Activated T-helper 1 cell treated with anti-CD3 and anti-CD28 coated beads, Interleukin-2, amount 50 U/mL, for 16 hours (primary cell): ENCODE measurements at places on chromosomes 7 and 10.

- no peak for DNase-seq
Observed at GRCh38 chr7:38327637-38328036, 54.2 kb upstream of the TARP start.

DNA sequence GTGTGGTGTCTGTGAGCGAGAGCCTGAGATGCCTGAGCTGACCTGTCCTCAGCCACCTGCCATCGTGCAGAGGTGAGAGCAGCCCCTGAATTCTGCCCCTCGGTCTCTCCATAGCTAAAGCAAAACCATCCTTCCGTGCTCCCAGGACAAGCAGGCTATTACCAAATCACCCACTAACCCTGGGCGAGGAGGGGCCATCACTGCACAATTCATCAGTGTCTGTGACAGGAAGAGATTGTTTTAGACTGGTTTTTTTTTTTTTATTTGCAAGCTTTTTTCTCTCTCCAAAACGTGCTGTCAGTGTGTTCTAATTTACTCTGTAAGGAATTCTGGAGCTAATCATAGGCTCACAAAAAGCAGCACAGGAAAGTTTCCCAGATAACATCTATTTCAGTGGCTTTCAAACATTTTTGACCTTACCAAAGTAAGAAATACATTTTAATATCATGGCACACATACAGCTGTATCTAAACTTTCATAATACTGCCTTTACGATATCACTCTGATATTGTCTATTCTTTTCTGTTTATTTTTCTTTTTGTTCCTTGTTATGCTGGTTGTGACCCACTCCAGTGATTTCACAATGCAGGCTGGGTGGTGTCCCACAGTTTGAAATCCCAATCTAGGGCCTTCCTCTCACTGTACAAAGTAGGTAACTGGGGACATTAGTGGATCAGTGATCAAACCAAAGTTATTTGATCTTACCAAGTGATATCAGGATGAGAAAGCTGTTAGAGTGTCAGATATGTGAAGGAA, 62.8 kb downstream of the EGFR start:
- no peak for DNase-seq

DNA sequence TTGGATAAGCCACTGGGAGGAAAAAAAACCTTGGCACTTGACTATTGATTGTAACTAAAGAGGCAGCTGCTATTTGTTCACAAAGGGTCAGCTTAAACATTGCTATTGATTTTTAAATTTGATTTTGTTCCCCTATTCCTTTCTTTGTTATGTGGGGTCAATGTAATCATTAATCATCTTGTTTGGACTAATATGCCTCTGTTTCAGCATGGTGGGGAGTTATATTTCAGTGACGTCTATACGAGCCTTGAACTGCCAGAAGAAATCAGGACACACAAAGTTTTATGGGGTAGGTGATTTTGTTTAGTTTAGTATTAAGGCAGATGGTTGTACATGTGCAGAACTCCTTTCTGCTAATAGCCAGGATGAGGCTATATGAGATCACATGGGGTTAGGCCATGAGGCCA, 7.5 kb downstream of the AS3MT start:
- no peak for DNase-seq

- peak; percentile 84 for DNase-seq
Observed at GRCh38 chr10:119872860-119873681, 428 bp upstream of the MCMBP start.

GRCh38 chr7:130956417-130957136, 222.6 kb upstream of the KLF14 start:
- no peak for DNase-seq

- no peak for DNase-seq
Observed at GRCh38 chr7:20214921-20215669, 2.1 kb downstream of the MACC1 start.

GRCh38 chr7:128827248-128827958, 2.8 kb upstream of the FLNC start:
- DNase-seq, result no peak

DNA sequence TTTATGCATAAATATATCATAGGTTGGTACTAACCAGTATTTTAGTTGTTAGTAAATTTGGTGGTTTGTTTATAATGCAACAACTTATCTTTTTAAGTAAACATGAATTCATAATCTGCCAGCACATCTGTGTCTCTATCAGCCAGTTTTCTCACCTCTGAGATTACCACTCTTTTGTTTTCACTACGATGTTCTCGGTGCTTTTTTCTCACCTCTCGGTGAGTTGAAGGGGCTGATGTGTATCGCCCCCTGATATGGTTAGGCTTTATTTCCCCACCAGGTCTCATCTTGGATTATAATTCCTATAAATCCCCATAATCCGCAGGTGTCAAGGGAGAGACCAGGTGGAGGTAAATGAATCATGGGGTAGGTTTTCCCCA, 114.1 kb downstream of the CAMK1D start:
- no peak for DNase-seq

DNA sequence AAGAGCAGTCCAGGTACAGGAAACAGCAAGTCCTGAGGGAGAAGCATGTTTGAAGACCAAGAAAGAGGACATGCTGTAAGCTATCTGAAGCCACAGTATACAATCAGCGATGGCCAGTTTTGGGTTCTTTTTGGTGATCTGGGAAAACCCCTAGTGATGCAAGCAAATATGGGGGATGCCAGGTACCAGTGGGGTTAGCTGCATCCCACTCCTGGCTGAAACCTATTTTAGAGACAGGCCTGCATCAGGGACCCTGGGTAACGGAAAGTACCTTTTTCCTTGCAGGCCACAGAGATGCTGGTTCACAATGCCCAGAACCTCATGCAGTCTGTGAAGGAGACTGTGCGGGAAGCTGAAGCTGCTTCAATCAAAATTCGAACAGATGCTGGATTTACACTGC, 32.9 kb downstream of the AP3M1 start:
- DNase-seq, result no peak

- DNase-seq, result no peak
Observed at GRCh38 chr7:122626785-122627184, 72.1 kb downstream of the RNF133 start.

GRCh38 chr10:122054048-122055025, 65.4 kb downstream of the TACC2 start:
- no peak for DNase-seq

DNA sequence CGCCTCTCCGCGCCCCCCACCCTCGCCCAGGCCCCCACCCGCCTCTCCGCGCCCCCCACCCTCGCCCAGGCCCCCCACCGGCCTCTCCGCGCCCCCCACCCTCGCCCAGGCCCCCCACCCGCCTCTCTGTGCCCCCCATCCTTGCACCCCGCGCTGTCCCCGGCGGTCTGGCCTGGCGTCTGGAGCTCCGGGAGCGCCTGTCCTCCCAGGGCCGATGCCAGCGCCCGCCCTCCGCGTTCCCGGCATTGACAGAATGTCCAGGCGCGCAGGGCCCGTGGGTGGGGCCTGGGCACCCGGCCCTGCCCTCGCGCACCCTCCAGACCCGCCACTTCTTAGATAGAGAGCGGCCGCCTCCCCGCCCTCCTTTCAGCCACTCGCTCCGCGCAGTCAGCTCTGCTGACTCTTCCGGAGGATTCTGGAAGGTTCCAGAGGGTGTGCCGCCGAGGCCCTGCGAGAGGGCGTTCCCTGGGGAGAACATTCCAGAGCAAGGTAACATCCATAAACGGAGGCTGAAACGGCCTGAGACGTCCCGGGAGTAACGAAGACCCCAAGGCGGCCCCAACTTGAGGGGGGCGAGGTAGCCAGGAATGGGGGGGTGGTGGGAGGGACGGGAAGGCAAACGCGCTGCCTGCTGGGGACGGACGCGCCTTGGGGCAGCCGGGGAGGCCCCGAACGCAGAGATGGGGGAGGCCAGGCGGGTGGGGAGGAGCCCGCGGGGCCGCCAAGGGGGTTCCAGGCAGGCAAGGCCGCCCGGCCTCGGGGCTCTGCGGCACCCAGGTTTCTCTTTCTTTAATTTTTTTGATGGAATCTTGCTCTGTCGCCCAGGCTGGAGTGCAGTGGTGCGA, 117.8 kb downstream of the DYNC2I1 start:
- no peak for DNase-seq
